ENCODE measurements at places on chromosomes 1 and 21.

GRCh38 chr1:51312718-51313117 is 17.6 kb downstream of the TTC39A start:
- DNase-seq: no peak

DNA sequence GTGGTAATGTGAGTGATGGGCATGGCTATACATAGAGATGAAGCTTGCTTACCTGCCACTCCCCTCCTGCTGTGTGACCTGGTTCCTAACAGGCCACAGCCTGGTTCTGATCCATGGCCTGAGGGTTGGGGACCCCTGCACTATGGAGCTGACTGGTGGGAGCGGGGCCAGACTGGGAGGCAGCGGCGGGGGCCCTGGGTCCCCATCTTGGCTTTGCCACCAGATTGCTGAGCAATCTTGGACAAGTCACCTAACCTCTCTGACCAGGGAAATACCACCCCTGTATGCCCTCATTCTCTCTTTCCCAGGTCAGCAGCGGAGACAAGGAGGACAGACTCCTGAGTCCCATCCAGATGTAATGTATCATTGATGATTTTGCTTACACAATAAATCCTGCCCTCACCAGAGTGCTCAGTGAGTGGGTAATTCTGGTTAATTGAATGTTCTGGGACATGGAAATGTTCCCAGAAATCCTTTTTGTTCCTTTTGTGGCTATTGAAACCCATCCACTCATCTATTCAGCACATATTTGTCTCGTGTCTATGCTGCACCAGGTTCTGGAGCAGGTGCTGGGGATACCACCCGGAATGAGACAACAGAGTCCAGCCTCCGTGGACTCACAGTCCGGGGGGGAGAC is 4.1 kb upstream of the ARHGEF10L start:
- no peak for DNase-seq

DNA sequence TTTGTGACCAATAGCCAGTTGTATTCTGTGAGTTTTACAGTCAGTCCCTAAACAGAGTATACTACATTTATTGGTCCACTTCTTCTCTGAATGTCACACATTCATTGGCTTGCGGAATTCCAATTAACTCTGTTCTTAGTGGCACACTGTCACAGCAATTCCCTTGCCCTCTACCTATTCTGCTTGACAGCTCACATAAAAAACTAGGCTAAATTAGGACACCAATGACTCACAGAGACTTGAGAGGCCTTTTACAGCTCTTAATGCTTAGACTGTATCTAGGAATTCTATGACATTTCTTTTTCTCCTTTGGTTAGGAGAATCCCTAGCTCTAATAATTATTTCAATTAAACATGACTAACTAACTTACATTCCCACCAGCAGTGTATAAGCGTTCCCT is 104.1 kb downstream of the NEGR1 start:
- no peak for DNase-seq

GRCh38 chr1:169236880-169237279 is 130.4 kb downstream of the ATP1B1 start:
- DNase-seq: no peak

DNA sequence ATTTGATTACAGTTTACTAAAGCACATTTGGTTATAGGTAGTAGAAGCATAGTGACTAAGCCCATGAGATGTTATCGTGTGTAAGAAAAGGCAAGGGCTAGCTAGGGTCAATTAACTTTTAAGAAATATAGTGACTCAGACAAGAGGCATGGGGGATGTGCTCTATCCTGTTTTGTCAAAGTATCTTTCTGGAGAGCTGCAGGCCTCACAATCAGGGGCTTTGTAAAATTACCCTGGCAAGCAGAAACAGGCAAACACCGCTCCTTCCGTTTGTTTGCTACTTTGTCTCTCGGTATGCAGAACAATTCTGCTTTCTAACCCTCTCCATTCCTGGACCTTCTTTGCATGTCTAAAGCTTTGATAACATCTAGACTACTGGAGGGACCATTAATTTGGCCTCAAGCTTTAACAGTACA is 26.1 kb upstream of the ZNF697 start:
- no peak for DNase-seq

- DNase-seq: no peak
Observed at GRCh38 chr21:25360593-25360992, 246.7 kb downstream of the MRPL39 start.
